ENCODE measurements at places on chromosomes 4 and X. TPM values are rescaled to one million over a fixed set of nuclear protein-coding genes. Genes with fewer than 3 reads are reported as not detected.

- no peaks in the 10 kb centered on the region for H3K27me3 ChIP-seq
- H3K27ac ChIP-seq = no peak overlapping the region
- no peak for DNase-seq
- H3K4me3 ChIP-seq = no peak overlapping the region
These were observed 206.5 kb downstream of the PCDH10 start for GRCh38 chr4:133355633-133356032.

GRCh38 chrX:2548711-2549423, 48.1 kb upstream of the DHRSX start:
- H3K4me3 ChIP-seq = no peak overlapping the region
- no peaks in the 10 kb centered on the region for H3K36me3 ChIP-seq
- no peaks in the 10 kb centered on the region for H3K27me3 ChIP-seq
- H3K4me1 ChIP-seq = no peaks in the 10 kb centered on the region

DNA sequence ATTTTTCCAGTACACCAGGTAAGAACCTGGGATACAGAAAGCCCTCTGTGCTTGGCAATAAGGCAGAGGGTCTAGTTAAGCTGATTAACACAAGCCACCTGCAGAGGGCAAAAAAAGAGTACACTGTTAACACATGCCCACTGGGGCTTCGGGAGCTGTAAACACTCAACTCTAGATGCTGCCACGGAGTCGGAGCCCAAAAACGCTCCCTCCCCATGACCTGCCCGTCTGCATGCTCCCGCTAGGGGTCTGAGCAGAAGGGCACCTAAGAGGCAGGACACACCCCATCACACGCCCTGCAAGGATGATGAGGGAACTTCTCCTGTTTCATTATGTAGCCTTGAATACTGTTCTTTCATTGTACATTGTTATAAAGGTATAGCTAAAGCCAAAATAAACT, 715.6 kb upstream of the AADAT start:
- no peak overlapping the region for H3K4me3 ChIP-seq
- H3K27ac ChIP-seq = no peak overlapping the region
- DNase-seq = no peak

DNA sequence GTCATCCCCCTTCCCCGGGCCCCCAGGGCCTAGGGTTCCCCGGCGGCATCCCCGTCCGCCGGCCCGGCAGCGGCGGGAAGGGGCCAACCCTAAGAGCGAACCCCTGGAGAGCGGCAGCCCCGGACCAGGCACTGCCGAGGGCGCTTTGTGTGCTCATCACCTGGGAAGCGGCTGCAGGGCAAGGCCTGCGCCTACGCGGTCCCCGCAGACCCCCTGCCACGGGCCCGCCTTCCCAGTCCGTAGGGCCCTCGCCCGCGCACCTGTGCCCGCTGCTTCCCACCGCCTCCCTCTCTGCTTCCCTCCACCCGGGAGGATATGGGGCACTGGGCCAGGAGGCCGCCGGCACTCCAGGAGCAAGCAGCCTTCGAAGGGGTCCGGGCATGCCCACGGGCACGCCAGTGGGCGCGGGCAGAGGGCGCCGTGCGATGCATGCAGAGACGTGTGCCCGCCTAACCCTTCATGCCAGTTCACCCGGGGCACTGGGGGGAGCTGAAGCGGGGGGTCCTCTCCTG, 2.6 kb downstream of the FLNA start:
- peak overlapping the region; percentile 20 for H3K27ac ChIP-seq
- H3K27me3 ChIP-seq = no peaks in the 10 kb centered on the region
- peak overlapping the region; percentile 86 for H3K4me3 ChIP-seq
- H3K36me3 ChIP-seq = peaks cover 18% of the 10 kb centered on the region

- H3K36me3 ChIP-seq = no peaks in the 10 kb centered on the region
- H3K27ac ChIP-seq = no peak overlapping the region
- no peak overlapping the region for H3K4me3 ChIP-seq
- H3K4me1 ChIP-seq = no peaks in the 10 kb centered on the region
- no peak for DNase-seq
These were observed 513.1 kb upstream of the CNKSR2 start for GRCh38 chrX:20861113-20861512.

- DNase-seq = no peak
- no peak overlapping the region for H3K27ac ChIP-seq
- H3K4me1 ChIP-seq = no peaks in the 10 kb centered on the region
- H3K4me3 ChIP-seq = no peak overlapping the region
These were observed 12.8 kb downstream of the EREG start for GRCh38 chr4:74377714-74378113.

DNA sequence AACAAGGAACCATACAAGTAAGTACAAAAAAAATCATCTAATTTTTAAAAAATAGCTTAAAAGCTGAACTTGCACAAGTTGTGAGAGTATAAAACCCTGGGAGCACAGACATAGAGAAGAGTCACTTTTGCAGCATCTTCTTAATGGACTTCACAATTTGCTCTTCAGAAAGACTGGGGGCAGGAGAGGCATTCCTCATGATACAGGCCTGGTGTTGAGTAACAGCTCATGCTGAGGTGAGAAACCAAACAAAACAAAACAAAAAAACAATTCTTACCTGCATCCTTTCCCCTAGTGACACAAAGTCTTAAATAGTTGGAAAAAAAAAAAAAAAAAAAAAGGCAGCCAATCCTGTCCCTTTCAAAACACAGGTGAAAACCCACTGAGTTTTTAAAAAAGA, 562.8 kb downstream of the FSTL5 start:
- H3K4me1 ChIP-seq = no peaks in the 10 kb centered on the region
- no peak overlapping the region for H3K27ac ChIP-seq
- DNase-seq = no peak
- no peaks in the 10 kb centered on the region for H3K36me3 ChIP-seq

DNA sequence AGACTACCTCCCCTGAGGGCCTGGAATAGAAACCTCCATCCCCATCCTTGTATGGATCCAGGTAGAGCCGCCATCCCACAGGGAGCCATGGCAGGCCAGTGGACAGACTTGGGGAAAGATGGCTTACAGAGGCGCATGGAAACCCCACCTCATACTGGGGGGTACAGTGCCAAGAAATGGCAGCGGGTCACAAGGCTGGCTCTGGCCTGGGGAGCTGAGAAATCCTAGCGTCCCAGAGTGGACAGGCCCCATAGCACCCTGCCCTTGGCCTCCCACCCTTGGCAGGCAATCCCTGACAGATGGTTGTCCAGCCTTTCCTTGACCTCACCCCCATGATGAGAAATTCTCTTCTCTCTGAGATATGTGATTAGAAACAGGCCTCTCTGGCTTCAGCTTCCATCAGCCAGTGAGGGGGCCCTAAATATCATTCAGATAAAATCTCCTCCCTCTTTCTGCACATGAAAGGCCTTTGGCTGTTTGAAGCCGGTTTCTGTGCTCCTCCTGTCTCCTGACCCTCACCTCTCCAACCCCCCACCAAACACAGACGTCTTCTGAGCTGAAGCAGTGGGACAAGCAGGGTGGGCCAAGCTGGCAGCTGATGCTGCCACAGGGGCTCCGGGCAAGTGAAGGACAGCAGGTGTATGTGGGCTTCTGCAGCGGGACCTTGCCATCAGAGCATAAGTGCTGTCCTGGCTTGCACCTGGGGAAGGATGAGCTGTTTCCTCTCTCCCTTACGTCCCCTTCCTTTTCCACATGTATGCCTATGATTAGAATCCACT, 204.4 kb upstream of the MAMLD1 start:
- no peak overlapping the region for H3K4me3 ChIP-seq
- no peak for DNase-seq
- H3K36me3 ChIP-seq = no peaks in the 10 kb centered on the region
- peaks cover 6% of the 10 kb centered on the region for H3K4me1 ChIP-seq
- H3K27me3 ChIP-seq = no peaks in the 10 kb centered on the region

- no peak overlapping the region for H3K27ac ChIP-seq
- no peaks in the 10 kb centered on the region for H3K27me3 ChIP-seq
- H3K4me1 ChIP-seq = no peaks in the 10 kb centered on the region
- no peak for DNase-seq
- H3K36me3 ChIP-seq = no peaks in the 10 kb centered on the region
These were observed 126.3 kb downstream of the FBXO8 start for GRCh38 chr4:174157106-174157607.

DNA sequence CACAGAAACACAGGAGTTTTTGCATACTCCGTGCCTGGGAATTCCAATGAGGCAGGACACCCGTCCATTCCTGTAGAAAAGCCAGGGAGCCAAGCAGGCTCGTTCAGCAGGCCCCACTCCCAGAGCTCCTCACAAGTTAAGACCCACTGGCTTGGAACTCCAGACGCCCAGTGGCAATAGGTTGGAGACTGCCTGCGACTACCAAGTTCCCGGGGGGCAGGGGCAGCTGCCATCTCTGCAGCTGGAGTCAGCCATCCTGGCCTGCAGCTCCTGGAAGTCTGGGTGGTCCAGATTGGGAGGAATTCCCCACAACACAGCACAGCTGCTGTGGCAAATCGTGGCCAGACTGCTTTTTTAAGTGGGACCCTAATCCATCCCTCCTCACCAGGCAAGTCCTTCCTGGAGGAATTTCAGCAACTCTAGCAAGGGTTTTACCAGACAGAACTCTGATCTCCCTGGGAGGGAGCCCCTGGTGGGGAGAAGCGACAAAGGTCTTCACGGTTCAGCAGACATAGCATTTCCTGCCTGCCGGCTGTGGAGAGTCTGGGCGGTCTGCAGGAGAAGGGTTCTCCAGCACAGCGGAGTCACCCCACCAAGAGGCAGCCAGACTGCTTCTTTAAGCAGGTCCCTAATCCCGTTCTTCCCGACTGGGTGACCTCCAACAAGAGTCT, 231.9 kb downstream of the STPG2 start:
- H3K4me3 ChIP-seq = no peak overlapping the region
- no peak overlapping the region for H3K27ac ChIP-seq
- H3K27me3 ChIP-seq = no peaks in the 10 kb centered on the region

- DNase-seq = no peak
- no peaks in the 10 kb centered on the region for H3K27me3 ChIP-seq
- H3K36me3 ChIP-seq = no peaks in the 10 kb centered on the region
- no peak overlapping the region for H3K27ac ChIP-seq
These were observed 15.4 kb downstream of the AMTN start for GRCh38 chr4:70533791-70534190.

DNA sequence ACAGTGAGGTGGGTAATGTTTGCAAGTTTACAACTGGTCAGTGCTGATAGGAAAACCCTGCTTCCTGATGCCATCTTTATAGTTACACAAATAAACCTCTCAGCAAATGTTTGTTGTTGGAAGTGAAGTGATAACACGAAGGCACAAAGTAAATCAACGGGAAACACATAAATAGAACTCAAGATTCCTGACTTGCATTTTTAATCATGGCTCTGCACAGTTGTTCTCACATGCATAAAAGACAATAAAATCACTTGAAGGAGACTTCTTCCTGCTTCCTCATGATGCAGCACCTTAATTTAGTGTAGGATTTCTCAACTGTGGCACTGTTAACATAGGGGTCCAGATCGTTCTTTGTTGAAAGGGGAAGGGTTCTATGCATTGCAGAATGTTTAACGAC, 907.7 kb downstream of the RAB28 start:
- no peaks in the 10 kb centered on the region for H3K27me3 ChIP-seq
- no peaks in the 10 kb centered on the region for H3K36me3 ChIP-seq
- no peaks in the 10 kb centered on the region for H3K4me1 ChIP-seq
- no peak overlapping the region for H3K4me3 ChIP-seq
- no peak for DNase-seq

- H3K27ac ChIP-seq = no peak overlapping the region
These were observed 268.6 kb upstream of the PCDH18 start for GRCh38 chr4:137800861-137801260.

DNA sequence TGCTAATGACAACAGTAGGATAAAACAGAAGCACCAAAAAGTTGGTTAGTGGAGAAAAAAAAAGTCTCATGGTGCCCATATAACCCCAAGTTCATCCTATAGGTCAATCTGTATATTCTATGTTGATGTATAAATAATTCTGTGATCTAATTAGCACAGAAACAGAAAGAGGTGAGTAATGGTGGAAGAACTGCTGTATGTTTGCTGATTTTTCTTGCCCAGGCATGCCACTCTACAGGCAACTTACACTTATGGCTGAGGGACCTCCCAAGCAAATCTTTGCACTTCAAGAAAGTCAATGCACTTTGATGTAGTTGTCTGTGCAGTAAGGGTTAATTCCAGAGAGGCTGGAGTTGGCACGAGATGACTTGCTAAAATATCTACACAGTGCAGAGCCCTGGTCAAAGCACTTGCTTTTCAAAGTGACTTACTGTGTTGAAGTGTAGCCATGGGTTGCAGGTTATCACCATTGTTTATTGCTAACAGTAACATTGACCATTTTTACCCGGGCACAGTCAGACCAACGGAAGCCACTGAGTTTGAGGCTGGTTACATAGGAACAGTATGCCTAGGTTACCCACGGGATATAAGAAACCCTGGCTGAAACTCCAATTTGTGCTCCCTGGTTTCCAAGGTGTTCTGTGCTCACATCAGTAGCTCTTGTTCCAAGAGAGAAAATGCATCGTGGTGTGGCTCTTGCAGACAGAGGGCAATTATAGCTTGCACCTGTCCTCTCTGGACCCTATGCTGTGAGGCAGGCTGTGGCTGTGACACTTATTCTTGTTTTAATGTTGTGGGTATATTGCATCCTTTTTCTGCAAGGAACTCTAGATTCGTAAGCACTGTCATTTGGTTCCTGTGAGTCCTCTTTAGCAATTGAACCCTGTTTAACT, 141.3 kb upstream of the FTHL17 start:
- H3K4me1 ChIP-seq = no peaks in the 10 kb centered on the region
- DNase-seq = no peak
- no peaks in the 10 kb centered on the region for H3K36me3 ChIP-seq
- H3K4me3 ChIP-seq = no peak overlapping the region
- H3K27me3 ChIP-seq = no peaks in the 10 kb centered on the region

GRCh38 chr4:48370260-48371134, 29.2 kb downstream of the SLAIN2 start:
- H3K27ac ChIP-seq = no peak overlapping the region
- DNase-seq = no peak
- H3K27me3 ChIP-seq = no peaks in the 10 kb centered on the region
- H3K36me3 ChIP-seq = no peaks in the 10 kb centered on the region
- H3K4me1 ChIP-seq = no peaks in the 10 kb centered on the region

- H3K4me3 ChIP-seq = no peak overlapping the region
These were observed 374.4 kb upstream of the NWD2 start for GRCh38 chr4:36870121-36870520.

DNA sequence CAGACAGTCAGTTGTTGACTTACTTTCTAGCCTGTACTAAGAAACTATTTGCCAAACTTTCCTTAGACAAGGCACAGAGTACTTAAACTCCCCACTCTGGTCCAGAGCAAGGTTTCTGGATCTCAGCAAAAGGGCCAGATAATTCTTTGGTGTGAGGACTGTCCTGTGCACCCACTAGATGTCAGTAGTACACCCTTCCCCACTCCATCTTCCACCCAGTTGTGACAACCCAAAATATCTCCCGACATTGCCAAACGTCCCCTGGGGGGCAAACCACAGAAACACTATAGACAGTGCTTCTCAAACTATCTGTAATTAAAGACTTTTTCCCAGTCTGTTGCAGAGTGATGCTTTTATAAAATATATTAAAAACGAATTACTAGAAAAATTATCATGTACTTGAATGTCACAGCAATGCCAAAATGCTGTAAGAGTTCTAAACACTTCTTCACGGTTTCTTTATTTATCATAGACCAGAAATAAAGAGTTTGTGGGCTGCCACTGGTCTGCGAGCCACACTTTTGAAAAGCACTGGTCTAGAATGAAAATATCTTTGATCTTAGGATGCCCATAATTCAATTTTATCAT, 203.5 kb downstream of the PRDM5 start:
- H3K36me3 ChIP-seq = no peaks in the 10 kb centered on the region
- no peak overlapping the region for H3K4me3 ChIP-seq
- H3K4me1 ChIP-seq = peaks cover 2% of the 10 kb centered on the region

Gene PCDH11X
- total RNA-seq = not detected

Gene DCAF8L2
- total RNA-seq = not detected

Gene TTC29
- total RNA-seq = not detected

Gene ASMT
- total RNA-seq = not detected

Gene MSMO1
- total RNA-seq = 743 TPM
